Stimulated activated CD8-positive, alpha-beta memory T cell treated with anti-CD3 and anti-CD28 coated beads, Interleukin-15, amount 100 ng/mL, for 4 hours (primary cell): ENCODE measurements at places on chromosomes 11 and 22.

DNA sequence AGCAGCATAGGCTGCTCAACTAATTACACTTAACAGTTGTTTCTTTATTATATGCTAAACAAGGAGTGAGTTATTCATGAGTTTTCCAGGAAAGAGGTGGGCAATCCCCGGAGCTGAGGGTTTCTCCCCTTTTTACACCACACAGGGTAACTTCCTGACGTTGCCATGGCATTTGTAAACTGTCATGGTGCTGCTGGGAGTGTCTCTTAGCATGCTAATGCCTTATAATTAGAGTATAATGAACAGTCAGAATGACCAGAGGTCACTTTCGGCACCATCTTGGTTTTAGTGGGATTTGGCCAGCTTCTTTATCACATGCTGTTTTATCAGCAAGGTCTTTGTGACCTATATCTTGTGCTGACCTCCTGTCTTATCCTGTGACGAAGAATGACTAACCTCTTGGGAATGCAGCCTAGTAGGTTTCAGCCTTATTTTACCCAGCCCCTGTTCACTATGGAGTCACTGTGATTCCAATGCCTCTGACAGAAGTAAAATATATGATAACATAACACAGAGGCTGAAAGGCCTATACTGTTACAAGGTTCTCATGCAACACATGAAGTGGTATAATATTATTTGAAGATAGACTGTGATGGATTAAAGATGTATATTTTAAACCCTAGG, 41.3 kb upstream of the RDX start:
- no peak for DNase-seq

DNA sequence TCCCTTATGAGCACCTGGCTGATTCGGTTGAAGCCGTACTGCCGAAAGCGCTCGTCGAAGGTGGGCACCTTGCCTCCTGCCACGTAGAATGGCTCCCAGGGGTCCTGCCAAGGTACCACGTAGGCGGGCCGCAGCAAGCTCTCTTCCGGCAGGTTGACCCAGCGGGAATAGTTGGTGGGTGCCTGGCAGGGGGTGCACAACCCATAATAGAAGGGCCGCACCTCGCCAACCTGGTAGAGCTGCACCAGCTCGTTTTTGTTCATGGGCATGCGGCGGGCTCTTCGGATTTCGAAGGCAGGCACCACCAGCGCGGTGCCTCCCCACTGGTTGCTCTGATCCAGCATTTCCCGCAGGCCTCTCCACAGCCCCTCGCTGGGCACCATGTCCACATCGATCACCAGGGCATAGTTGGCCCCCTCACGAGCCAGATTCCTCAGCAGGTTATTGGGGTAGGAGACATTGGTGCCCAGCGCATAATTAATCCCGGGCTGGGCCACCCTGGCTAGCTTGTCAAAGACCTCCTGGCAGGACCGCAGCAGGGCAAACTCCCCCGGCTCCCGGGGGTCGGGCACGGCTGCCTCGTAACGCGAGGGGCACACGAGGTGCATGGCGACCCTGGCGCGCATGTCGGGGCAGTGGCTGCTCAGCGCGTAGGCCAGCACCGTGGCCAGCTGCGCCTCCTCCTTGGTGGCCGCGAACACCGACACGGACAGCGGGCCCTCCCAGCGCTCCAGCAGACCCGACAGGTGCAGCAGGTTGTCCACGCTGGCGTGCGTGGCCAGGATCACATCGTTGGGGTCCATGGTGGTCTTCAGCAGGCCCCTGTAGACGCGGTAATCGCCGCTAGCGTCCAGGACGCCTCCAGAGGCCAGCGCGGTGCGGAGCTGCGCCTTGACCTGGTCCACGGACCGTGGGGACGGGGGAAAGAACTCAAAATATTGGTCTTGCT, 679 bp downstream of the B4GAT1 start:
- no peak for DNase-seq

GRCh38 chr11:104522650-104523049, 358.7 kb upstream of the PDGFD start:
- DNase-seq = no peak

DNA sequence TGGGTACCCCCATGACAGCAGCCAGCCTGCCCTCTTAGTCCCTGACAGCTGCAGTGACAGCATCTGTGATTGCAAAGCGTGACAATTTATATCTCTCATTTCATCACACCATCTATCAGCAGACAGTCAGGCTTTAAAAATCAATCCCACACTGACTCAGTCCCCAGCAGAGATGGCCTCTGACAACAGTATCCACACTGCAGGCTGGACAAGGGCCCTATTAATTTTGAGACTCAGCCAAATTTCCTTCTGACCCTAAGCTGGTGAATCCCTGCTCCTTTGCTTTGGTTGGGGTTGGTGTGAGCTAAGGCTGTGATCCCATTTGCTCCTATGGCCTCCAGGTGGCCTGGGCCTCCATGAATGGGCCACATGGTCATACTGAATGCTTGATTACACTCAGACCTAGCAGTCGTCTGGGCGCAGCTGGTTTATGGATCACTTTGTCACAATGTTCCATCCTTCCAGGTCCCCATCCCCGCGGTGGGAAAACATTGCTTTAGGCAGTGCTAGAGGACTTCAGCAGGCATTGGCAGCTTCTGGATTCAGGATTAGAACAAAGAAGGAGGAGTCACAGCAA, 68.2 kb upstream of the B3GAT1 start:
- no peak for DNase-seq
